RPMI7951 (cell line): ENCODE measurements at places on chromosomes 11 and 22. TPM values are rescaled to one million over a fixed set of nuclear protein-coding genes. Genes with fewer than 3 reads are reported as not detected.

The IFITM10 gene
- total RNA-seq = 4.3 and 6.6 TPM in 2 replicates

DNA sequence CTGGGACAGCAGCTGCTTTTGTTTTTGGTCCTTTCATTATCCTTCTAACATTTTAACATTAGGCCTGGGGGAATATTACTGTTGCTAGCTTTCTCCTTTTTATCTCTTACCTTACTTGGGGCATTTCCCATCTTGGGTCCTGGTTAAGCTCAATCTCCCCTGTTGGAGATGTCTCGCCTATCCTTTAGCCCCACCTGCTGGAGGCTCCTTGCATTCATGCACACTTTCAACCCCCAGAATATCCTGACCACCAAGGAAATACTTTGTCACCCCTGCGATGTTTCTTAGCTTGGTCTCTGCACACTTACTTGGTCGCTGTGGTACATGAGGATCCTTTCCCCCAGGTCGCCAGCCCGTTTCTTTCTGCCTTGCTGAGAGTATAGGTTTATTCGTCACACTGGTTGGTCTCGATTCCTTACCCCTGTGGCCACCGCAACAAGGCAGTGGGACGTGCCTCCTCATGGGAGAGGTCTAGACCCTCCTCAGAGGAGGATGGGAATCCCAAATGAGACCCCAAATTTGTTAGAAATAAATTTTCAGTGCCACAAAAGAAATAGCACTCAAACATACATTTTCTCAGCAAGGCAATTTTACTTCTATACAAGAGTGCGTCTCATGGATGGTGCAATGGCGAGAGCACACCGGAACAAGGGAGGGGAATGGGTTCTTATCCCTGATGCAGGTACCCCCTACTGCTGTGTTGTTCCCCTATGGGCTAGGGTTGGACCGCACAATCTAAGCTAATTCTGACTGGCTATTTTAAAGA is 5.4 kb upstream of the TXN2 start:
- peak; percentile 52 for DNase-seq

The PIH1D2 gene
- 5.9 and 6.4 TPM in 2 replicates for total RNA-seq

DNA sequence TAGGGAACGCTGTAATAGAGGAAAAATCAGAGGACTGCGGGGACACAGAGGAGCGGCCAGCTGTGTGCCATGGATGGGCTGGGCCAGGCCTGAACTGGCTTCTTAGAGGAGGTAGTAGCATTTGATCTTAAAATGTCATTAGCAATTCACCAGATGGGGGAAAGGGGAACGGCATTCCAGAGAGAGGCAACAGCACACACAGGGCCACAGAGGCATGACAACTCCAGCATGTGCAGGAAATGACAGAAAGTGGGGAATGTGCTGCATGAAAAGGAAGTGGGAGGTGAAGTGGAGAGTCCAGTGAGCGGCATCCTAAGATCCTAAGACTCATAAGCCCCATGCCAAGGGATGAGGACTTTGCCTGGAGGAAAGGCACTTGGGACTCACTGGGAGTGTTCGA is 69.0 kb downstream of the UBASH3B start:
- DNase-seq = peak; percentile 61

GRCh38 chr11:128756469-128756868 is 62.6 kb downstream of the FLI1 start:
- no peak for DNase-seq
